GM10248 (cell line): ENCODE measurements at places on chromosomes 5 and 9.
A peak's percentile ranks its signal among the peaks of the same experiment; 100 is the strongest.

DNA sequence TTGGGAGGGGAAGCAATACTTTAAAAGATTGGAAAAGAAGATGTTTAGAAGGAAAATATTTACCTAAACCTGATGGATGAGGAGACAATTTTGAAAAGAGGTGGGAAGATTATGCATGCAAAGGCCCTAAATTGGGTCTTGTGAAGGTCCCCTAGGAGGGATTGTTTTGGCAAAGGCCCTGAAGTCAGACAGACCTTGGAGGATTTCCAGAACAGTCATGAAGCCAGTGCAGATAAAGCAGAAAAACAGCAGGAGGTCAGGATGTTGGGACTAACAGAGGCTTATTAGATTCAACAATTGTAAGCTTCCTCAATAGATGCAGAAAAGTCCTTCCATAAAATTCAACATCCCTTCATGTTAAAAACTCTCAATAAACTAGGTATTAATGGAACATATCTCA is 361.0 kb upstream of the CDH6 start:
- no peak for DNase-seq

DNA sequence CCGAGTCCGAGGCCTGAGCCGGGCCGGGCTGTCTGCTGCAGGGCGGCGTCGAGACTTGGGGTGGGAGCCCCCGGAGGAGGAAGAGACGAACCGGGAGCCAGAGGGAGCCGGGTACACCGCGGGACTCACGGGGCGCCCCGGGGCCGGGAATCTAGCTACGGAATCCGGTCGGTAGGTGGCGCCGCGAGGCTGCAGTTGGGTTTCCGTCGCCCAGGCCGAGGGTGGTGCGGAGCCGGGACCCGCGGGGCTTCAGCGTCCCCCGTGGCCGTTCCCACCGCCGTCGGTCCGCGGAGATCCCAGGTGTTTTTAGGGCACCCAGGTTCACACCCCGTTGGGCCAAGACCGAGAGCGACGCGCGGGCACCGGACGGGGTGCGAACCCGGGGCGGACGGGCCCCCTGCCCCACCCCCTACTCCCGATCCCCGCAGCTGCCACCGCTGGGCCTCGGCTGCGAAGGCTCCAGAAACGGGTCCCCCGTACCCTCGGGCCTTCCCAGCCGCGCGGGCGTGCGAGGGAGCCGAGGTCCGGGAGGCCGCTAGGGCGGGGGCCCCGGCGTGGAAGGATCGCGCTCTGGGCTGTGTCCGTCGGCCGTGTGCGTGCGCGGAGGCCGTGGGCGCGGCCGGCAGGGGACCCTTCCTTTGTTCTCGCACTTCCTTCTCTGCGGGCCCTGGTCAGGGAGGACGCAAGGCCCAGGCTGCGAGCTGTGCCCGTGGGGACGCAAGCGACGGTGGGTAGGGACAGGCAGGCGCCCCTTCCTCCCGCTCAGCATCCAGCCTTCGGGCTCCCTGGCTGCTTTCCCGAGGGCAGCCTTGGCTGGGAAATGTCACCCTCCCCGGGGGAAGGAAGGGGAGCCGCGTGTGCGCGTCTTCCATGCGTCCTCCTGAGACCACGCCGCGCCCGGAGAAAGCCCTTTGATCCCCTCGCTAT is 146.6 kb downstream of the GAPVD1 start:
- peak; percentile 92 for DNase-seq

GRCh38 chr5:41127967-41128690 is 57.0 kb upstream of the MROH2B start:
- DNase-seq = no peak

DNA sequence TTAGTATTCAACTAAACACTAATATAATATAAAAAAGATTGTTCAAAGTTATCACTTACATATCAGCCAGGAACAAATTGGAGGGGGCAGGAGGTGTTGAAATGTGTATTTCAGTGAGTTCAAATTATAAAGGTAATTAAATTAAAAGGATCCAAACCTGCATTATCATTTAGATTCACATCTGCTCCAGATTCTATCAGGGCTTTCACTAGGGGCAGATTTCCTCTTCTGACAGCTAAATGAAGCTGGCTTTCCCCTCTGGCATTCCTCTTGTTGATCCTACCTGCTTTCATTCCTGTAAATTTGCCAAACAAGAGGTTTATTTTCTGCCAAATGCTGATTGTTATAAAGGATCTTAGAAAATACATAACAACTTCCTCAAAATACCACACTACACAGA is 86.3 kb upstream of the GCNT4 start:
- no peak for DNase-seq

DNA sequence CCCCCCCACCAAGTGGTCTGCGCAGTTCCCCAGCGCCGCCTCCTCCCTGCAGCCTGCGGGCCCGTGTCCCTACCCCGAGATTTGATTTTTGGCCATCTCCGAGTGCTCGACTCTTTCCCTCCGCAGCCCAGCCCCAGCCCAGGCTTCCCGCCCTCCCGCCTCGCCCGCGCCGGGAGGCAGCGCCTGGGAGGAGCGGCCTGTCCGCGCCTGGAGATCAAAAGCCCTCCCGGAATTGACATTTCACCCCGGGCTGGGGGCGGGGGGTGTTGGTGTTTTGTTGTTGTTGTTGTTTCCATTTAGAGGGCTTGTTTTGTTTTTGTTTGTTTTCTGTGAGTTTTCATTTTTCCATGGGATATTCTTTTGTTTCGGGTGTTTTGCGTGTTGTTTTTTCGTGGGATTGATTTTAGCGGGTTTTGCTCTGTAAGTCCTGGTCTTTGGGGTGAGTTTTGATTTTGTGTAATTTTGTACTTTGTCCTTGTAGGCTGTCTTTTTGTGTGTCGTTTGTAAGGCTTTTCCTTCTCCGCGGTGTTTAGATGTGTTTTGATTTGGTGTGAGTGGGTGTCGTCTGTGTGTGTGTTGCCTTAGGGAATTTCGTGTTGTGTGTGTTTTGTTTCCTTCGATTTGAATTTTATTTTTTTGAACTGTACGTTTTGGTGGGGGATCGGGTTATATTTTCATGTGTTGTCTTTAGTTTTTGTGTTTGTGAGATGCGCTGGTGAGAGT is 1.7 kb upstream of the PAX5 start:
- peak; percentile 40 for DNase-seq

DNA sequence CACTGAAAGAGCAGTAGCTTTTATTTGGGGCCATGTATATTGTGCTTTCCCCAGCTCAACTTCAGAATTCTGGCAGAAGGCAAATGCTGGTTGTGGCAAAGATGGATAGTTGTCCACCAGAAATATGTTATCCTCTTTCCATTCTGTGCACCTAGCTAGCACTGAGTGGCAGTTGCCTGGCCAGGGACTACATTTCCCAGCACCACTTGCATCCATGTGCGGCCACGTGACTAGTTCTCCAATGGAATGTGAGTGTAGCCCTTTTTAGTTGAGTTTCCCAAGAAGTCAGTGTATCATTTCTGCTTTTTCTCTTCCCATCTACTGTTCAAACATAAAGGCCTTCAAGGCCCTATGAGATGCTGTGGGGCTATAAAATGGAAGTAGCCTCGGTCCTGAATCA is 354.0 kb upstream of the CLINT1 start:
- DNase-seq = no peak

DNA sequence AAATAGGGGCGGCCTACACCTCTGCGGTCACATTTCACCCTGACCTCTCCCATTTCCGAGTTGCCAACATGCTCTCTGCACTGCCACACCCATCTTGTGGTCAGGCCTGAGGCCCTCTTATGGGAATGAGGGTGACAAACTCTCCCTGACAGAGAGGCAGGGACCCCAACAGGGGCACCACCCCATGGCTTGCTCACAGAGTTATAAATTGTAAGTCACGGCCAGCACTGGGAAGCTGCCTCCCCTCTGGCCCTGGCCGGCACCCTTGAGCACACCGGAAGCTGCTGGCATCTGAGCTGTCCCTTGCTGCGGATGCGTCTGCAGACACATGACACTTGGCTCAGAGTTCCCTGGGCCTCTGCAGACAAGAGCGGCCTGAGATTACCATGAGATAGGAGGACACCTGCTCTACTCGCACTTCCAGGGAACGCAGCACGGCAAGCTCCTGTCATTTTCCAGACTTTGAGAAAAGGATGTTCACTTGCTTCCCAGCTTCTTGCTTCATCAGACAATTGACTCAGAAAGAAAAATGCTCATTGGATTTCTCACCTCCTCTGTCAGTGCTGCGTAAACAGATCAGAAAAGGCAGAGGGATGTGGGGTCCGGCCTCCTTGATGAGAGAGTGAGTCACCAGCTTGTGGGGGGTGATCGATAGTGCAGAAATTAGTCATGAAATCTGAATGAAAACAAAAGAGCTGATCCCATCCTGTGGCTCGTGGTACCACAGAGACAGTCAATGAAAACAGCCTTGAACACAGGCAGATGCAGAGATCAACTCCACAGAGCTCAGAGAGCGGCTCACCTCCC is 269.8 kb downstream of the SYK start:
- DNase-seq = no peak

GRCh38 chr5:96641368-96642280 is 20.6 kb upstream of the CAST start:
- no peak for DNase-seq

DNA sequence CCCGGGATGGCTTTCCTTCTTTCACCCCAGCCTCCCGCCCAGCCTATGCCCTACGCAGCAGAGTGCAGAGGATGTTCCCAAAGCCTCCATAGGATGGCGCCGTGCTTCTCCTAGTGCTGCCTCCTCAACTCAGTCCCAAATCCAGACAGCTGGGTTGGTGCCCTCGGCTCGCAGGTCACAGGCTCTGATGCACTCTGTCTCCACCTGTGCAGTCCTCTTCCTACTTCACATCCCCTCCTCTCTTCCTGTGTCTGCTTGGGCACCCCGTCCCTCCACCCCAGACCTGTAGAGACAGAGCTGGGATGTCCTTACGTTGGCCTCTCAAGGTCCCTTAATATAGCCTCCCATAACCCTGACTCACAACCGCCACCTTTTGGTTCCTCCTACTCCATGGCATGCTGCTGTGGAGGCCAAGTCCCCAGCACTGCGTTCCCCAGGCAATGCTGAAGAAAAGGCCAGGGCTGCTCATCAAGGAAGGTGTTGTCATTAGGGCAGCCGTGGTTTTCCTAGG is 314.4 kb downstream of the GADD45G start:
- peak; percentile 72 for DNase-seq

- no peak for DNase-seq
Observed at GRCh38 chr5:86665984-86666760, 48.4 kb downstream of the COX7C start.

DNA sequence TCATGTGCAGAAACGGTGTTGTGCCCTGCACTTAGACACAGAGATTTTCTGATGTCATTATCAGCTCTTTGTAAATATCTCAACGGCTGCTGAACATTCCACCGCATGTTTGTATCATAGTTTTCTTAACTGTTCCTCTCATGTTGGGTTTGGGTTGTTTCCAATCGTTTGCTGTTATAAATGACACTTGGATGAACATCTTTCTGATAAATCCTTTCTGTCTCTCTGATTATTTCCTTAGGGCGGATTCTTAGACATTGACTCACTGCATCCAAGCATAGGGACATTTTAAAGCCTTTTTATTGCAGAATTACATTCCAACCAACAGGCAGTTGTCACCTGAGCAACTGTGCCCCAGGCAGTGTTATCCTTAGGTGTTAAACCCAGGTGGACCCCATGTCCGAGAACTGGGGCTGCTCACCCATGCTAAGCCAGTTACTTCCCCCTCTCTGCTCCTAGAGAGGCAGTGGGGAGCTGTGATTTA is 28.5 kb downstream of the COL5A1 start:
- DNase-seq = no peak

DNA sequence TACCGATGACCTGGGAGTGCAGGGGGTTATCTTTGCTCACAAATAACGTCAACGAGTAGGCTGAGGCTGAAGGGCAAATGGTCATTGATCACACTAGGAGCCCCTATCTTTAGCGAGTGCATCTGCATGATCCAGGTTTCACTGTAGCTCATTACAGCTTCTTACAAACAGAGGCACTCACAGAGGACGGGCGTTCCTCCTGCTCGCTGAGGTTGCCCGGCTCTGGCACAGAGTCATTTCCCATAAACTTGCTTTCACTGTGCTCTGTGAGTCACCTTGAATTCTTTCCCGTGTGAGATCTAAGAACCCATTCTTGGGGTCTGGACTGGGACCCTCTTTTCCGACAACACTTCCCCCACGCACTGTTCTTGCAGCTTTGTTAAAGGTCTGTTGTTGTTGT is 1.9 kb upstream of the PAEP start:
- DNase-seq = no peak

- DNase-seq = no peak
Observed at GRCh38 chr5:74608736-74609601, 31.6 kb downstream of the ENC1 start.
